ENCODE measurements at places on chromosomes 7 and 10.

- DNase-seq: no peak
Measured at GRCh38 chr7:23285657-23286646, 13.2 kb upstream of the MALSU1 start.

DNA sequence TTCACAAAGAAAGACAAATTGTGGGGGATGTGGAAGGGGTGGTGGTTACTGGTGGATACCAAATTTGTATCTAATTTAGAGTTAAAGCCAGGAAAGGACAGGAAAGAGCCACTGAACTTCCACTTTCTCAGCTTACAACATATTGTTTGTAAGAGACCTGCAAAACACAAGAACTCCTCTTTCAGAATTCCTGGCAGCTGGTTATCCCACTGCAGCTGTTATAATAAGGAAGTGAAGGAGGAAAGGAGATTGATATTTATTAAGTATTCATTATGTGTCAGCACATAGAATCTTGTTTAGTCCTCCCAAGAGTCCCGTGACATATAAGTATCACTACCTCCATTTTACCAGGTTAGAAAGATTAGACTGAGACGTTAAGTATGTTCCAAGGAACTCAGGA is 481.7 kb downstream of the PHTF2 start:
- no peak for DNase-seq

- DNase-seq: no peak
Measured at GRCh38 chr7:13800694-13801448, 188.6 kb downstream of the ETV1 start.

DNA sequence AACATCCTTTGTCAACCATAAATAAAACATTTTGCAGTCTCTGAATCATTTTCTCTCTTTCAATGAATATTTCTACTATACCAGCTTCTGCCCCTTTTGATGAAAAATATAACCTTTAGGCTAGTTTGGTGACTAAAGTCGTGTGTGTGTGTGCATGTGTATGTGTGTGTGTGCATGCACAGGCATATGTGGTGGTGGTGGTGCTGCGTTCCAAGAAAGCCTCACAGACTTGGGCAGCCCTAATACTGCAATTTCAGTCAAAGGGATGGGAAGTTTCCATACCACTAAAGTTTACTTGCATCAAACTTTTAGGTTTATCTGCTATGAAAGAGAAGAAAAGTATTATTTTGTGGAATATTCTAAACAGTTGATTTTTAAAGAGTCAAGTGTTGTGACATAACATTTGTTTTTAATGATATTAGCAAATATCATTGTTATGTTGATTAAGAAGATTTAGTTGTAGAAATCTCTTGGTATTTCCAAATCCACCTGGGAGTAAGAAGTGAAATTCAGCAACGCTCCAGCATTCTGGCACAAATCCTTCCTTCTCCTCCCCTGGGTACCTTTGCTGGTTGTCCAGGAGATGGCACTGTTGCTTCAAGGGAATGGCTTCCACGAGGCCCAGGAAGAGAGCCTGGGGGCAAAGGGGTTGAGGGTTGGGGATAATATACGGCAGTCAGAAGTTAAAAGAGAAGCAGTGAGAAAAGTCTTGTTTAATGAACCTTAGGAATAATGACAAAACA is 41.5 kb downstream of the ASB4 start:
- no peak for DNase-seq

GRCh38 chr10:110184398-110184797 is 23.0 kb upstream of the MXI1 start:
- no peak for DNase-seq

DNA sequence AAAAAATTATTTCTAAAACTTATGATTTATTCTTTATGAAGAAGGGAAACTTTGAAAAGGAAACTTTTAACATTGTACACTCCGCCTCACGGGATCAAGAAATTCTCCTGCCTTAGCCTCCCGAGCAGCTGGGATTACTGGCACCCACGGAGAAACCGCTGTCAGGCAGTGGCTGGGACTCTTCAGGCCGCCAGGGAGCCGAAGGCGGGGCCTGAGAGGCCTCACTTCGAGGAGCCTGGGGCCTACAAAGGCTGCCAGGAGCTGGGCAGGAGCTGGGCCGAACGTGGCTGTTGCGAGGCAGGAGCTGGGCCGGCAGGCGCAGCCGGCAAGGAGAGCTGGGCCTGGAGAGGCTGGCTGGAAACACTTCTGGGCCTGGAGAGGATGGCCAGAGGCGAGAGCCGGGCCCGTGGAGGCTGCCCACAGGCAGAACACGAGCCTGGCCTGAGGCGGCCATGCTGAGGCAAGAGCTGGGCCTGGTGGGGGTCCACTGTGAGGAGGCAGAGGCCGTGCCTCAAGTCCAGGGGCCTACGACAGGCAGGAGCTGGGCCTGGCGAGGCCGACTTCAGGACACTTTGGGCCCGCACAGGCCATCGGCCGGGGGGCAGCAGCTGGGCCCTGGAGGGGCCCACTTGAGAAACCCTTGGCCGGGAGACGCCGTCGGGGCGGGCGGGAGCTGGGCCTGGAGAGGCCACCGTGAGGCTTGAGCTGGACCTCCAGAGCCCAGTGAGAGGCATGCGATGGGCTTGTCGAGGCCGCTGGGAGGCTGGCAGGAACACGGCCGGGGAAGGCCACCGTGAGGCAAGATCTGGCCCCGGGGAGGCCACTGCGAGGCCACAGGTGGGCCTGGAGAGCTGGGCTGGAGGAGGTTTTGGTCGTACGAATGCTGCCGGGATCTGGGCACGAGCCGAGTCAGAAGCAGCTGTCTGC is 23.7 kb downstream of the MDH2 start:
- DNase-seq: no peak

- no peak for DNase-seq
Measured at GRCh38 chr7:112067632-112068540, 138.3 kb downstream of the DOCK4 start.

- no peak for DNase-seq
Measured at GRCh38 chr10:28317760-28318159, 14.9 kb upstream of the MPP7 start.

GRCh38 chr7:39594988-39595620 is 28.3 kb upstream of the RALA start:
- no peak for DNase-seq

- DNase-seq: no peak
Measured at GRCh38 chr10:43851030-43851429, 202.3 kb upstream of the ZNF32 start.

DNA sequence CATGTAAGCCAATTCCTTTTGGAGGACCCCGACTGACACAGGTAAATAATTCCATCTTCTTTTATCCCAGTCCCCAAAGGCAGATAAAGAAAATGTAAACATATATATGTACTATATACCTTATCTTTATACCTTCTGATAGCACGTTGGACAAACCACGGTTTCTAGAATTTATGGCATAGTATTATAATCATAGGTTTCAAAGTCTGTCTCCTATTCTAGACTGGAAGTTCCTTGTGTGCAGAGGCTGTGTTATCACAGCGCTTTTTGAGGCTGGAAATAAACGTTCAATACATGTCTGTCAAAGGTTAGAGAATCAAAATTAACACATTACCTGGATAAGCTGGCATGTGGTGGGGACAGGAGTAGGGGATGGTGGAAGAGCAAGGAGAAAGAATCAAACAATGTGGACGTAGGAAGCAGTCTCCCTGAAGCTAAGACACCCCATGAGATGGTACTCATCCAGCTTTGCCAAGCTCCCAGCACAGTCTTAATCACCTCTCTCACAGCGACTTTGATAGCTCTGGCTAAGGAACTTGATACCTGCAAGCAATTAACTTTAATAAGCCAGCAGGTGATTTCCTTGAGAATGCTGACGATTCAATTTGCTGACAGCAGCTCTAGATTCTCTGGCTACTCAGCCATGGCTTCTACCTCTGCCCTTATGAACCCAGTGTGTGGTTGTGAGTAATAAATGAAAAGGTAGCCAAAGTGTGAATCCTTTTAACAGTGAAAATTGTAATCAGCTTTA is 208.4 kb upstream of the LRRTM3 start:
- DNase-seq: no peak

DNA sequence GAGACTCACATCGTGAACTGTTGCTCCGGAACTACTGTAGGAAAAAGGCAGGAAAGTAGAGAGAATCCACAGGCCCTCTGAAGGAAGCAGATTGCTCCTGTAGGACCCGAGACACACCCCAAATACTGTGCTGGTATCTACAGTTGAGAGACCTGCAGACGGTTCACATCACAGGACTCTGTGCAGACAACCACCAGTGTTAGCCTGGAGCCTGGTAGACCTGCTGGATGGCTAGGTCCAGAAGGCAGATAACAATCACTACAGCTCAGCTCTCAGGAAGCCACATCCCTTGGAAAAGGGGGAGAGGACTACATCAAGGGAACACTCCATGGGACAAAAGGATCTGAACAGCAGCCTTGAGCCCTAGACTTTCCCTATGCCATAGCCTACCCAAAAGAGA is 311.8 kb upstream of the PRKCQ start:
- DNase-seq: no peak

GRCh38 chr10:7618461-7618860 is 48.3 kb downstream of the ITIH5 start:
- no peak for DNase-seq

DNA sequence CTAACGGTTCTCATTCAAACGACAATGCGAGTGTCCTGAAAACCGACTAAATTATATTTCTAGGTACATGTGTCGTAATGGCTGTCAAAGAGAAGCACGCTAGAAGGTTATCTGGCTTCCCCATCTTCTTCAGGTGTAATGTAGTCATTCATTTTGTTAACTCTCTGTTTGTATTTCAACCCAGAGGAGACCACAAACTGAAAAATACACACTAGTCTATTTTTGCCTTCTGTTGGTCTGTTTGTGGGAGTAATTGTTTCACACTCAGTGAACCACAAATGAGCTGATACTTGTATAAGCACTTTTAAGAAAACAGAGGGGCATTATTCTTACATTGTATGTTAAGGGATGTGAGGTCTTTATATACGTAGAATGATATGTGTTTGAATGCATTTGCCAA is 305.9 kb downstream of the GATA3 start:
- no peak for DNase-seq

- no peak for DNase-seq
Measured at GRCh38 chr7:1150400-1151002, 9.5 kb downstream of the ZFAND2A start.

DNA sequence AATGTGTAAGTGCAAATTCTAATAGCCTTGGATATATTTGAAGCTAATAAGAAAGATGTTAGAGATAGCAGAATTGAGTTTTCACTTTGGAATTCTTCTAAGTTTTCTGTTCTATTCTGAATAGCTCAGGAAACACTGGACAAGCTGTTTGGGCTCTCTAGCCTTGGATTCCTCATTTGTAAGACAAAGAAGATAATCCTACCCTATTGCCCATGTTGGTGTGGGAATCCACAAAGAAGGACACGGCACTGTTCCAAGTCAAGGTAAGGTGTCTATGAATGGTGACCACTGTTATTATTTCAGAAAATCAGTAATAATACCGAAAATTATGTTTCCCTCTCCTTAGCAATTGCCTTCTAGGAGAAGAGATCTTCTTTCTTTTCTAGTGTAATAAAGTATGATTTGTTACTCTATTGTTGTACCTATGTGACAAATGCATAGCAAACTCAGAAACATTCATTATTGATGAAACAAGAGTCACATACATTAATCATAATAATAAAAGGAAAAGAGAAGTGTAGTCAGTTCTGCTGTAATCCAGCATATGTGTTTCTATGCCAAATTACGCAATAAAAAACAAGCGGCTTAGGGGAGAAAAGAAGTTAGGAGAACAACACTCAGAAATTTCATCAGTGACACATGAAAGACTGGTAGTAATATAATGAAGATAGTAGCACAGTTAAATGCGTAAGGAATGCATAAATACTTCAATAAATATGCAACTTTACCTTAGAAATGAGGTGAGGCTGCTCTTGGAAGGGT is 1012.3 kb upstream of the PHF14 start:
- no peak for DNase-seq

GRCh38 chr10:48333856-48334255 is 27.4 kb downstream of the MAPK8 start:
- DNase-seq: no peak

GRCh38 chr10:124229201-124229988 is 136.0 kb upstream of the CHST15 start:
- no peak for DNase-seq

GRCh38 chr7:134692344-134692705 is 45.7 kb downstream of the BPGM start:
- no peak for DNase-seq

DNA sequence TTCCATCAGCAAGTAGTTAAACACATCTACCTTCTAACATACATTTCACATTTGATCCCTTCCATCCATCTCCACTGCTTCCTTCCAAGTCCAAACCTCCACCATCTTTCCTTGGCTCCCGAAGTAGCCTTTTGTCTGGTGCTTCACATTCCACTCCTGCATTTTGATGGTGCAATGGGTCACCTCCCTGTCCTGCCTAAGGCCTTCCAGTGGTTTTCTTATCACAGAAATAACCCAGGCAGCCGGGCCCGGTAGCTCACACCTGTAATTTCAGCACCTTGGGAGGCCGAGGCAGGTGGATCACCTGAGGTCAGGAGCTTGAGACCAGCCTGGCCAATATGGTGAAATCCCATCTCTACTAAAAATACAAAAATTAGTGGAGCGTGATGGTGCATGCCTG is 44.5 kb downstream of the EMX2 start:
- no peak for DNase-seq

GRCh38 chr10:87177-88080 is 38.3 kb upstream of the TUBB8 start:
- no peak for DNase-seq

DNA sequence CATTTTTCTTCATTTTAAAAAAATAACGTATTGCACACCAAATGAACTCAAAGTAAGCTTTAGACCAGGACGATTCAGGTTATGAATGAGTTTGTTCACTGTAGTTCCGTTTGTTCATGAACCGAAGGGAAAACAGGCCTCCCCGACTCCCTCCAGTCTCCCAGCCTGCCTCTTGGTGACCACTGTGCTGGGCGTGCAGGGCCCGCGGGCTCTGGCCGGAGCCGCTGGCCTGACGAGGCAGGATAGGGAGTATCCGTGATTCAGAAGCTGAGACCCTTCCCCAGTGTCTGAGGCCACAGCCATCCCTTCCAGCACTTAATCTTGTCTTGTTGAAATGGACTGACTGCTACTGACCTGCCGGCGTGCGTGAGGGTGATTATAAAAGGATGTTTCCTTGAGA is 30.8 kb upstream of the SH2B2 start:
- no peak for DNase-seq

DNA sequence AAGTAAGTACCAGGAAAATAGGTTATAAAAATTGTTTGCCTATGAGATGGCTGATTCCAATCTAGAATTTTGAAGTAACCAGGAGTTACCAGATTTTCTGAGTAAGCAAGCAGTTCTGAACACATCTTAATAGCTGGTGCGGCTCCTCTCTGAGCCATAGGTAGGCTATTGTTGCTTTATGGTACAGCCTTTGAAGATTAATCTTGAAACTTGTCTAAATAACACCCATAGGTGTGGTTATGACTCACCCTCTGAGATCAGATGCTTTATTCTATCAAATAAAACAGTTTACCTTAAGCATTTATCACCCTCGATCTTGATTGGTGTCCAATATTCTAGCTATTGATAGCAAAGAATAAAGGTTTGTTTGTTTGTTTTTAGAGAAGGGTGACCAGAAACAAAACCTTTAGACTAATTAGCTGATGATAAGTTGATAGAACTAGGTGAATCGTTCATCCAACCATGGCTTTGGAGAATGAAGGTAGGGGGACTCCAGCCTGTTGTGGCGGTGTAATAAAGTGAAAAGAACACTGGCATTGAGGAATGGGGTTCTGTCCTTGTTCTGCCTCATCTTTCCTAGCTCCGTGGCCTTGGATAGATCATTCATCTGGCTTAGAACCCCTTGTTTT is 72.2 kb downstream of the VTI1A start:
- DNase-seq: no peak

- no peak for DNase-seq
Measured at GRCh38 chr10:110919971-110920881, 822 bp downstream of the SHOC2 start.

GRCh38 chr10:32629910-32630309 is 184.0 kb downstream of the CCDC7 start:
- no peak for DNase-seq

All from stimulated activated CD8-positive, alpha-beta memory T cell treated with anti-CD3 and anti-CD28 coated beads, Interleukin-15, amount 100 ng/mL, for 1 hour (primary cell).